ENCODE measurements at places on chromosomes 2 and 18.

DNA sequence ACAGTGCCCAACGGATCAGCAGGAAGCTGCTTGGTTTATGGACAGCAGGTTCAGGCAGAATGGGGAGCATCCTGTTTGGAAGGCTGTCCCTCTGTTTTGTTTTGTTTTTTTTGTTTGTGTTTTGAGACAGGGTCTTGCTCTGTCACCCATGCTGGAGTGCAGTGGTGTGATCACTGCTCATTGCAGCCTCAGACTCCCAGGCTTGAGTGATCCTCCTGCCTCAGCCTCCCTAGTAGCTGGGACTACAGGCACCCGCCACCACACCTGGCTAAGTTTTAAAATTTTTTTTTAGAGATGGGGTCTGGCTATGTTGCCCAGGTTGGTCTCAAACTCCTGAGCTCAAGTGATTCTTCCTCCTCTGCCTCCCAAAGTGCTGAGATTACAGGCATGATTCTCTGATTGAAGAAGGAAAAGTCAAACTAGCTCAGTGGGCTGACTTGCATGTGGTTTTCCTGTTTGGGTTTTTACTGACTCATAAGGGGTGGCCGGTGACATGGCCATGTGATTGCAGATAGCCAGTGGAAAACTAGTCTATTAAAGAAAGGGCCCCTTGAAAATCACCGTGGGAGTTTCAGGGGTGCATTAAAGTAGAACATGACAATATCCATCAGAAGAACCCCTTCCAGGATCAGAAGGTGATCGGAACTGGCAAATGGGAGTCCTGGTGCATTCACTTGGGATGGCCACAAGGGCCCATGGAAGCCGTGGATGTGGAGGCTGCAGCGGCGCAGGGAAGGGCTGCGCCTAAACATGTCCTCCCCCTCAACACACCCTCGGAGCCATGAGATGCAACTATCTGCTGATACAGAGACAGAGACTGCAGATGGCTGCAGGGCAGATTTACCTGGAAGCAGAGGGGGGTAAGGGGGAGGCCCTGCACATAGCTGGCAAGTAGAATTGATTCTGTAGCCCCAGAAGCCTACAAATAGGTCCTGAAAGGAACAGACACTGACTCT lies 26.5 kb downstream of the AQP12B start:
- DNase-seq, result no peak

DNA sequence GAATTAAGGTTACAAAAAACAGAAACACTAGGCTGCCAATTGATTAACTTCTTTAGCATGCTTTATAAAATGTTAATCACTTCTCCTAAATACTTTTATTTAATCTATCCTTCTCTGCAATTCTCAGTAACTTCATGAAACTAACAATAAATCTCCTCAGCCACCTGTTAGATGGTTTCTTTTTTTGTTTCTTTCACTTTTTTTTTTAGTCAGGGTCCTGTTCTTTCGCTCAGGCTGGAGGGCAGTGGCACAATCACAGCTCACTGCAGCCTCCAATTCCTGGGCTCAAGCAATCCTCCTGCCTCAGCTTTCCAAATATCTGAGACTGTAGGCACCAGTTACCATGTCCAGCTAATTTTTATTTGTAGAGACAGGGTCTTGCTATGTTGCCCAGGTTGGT lies 213.4 kb upstream of the STK17B start:
- no peak for DNase-seq

- no peak for DNase-seq
Observed at GRCh38 chr2:232955856-232956255, 57.2 kb downstream of the NGEF start.

GRCh38 chr2:69615969-69616368 lies 27.6 kb downstream of the AAK1 start:
- no peak for DNase-seq

- peak; percentile 2 for DNase-seq
Observed at GRCh38 chr2:31318361-31319336, 84.7 kb downstream of the EHD3 start.

- no peak for DNase-seq
Observed at GRCh38 chr18:35497027-35497369, 762 bp downstream of the INO80C start.

DNA sequence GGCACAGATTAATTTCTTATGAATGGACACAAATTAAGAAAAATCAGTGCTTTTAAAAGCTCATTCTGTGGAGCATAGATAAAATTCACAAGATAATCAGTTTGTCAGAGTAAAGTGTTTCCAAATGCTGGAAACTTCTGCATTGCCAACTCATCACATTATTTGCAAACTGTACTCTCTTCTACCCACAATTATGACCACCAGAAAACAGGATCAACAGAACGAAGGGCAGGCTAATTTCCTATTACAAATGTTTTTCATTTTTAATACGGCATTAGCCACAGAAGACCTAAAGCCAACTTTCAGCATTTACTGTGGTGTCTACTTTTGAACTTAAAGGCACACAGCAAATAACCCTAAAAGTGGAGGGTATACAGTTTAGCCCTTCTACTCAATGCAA lies 6.0 kb downstream of the IRS1 start:
- DNase-seq, result no peak

- no peak for DNase-seq
Observed at GRCh38 chr2:230868947-230869913, 4.5 kb downstream of the ITM2C start.

DNA sequence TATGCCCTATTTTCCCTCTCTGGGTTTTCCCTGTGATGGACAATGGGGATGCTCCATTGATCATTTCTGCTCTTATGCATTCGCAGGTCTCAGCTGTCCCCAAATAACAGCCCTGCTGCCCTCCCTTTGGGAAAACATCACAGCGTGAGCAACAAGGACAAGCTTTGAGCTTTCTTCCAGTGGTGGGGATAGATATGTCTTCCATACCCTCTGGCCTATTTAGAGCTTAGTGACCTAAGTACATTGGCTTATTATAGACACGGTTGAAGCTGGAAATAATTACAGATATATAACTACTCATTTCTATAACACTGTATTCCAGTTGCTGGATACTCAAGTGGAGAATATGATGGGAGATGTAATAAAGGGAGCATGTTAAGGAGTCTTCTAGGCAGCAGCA lies 304.3 kb upstream of the MGAT5 start:
- DNase-seq, result no peak

- DNase-seq, result no peak
Observed at GRCh38 chr2:44937688-44938240, 3.7 kb upstream of the SIX3 start.

- no peak for DNase-seq
Observed at GRCh38 chr2:20103530-20103929, 52.1 kb upstream of the LAPTM4A start.

- DNase-seq, result no peak
Observed at GRCh38 chr2:240325016-240326007, 110.2 kb upstream of the GPC1 start.

DNA sequence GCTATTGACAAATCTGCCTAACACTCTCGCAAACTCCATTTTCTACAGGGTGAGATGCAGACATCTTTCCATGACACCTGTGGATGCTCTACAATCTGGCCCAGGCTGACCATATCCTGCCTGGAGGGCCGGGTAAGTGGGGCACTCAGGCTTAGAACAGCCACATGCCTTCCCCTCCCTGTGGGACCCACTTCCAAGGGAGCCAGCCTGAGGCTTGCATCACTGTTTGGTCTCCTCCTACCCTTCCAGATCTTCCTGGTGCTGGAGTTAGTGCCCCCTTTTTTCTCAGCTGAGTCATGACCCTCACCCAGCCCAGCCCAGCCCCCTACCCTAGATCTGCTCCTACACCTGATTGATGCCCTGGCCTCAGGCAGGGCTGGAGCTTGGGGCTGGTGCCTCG lies 150.2 kb upstream of the MSH6 start:
- no peak for DNase-seq

DNA sequence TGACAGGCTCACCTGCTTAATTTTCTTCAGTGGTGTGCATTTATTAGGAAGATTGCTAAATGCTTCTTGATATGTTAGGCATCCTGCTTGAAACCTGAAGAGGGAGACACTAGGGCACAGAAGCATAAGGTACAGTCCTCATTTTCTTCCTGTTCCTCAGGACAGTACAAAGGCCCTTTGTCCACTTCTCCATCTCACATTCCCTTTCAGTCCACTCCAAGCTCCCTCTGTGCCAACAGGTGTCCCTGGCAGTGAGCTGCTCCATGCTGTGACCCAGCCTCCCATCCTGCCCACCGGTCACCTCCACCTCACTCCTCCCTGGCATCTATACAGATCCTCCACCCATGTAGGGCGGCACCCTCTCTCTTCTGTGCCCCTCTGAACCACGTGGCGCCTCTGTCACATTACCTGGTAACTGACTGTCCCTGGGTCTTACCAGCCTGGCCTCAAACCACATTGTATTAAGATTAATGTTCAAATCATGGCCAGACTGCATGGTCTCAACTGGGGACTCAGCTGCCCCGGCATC lies 162.8 kb downstream of the VAPA start:
- DNase-seq, result no peak

GRCh38 chr2:18829251-18829902 lies 240.0 kb upstream of the NT5C1B start:
- DNase-seq, result no peak

- DNase-seq, result no peak
Observed at GRCh38 chr2:239944694-239945551, 80.2 kb downstream of the NDUFA10 start.

GRCh38 chr2:127675331-127676261 lies at the start of gene LIMS2:
LIMS2 (minus strand) TSS chr2:127675530; CDS start chr2:127675024, 506 bp downstream.
- DNase-seq, result no peak

DNA sequence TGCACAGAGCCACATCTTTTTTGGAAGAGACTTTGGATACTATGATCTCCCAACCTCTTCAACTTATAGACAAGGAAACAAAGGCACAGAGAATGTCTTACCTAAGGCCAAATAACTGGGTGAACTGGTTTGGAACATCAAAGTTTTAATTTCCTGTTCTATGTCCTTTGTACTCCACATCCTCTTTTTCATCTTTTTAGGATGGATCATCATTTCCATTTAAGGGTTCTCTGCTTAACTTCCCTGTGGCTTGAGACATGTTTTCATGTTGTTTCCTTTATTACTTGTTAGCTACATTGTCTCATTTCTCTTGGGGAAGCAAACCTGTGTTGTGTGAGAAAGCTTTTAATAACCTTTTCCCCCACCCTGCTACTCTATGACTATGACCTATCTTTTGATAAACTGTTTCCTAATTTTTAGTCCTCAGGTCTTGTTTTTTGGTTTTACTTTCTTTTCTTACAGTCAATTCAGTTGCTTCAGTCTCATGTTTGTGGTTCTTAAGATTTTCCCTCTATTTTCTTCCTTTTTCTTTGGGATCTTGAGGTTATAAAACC lies 22.5 kb upstream of the RMND5A start:
- no peak for DNase-seq

DNA sequence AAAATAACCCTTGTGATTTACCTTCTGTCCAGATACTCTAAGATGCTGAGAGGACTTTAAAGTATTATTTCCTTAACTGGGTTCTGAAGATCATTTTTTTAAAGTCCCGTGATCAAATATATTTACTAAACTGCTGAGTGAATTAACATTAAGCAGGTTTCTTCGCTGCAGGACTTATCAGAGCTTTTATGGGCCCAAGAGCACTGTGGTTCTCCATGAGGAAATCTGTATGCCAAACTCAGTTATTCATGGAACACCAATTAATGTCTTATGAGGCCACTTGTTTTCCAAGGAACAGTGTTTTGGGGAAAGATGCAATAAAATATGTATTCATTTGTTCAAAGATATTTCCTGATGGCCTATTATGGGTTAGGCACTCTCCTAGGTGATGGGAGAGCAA lies 80.1 kb upstream of the ATG16L1 start:
- no peak for DNase-seq

DNA sequence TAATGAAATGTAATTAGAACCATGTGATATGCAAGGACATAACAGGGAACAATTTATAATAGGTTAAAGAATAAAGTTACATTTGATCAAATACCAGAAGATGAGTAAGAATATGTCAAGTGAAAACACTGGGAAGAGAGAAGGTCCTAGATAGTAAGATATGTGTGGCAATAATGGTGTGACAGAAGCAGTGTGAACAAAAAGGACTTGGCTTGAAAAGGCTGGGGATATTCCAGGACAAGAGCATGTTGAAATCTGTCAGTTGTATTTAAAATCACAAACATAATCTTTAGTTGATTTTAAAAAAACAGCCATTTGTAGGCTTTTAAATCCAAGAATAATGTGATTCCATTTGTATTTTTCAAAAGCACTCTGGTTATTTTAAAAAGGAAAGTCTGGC lies 1399.9 kb upstream of the SLC39A10 start:
- no peak for DNase-seq

GRCh38 chr18:3451989-3452749 lies 2.2 kb downstream of the TGIF1 start:
- DNase-seq, result no peak

DNA sequence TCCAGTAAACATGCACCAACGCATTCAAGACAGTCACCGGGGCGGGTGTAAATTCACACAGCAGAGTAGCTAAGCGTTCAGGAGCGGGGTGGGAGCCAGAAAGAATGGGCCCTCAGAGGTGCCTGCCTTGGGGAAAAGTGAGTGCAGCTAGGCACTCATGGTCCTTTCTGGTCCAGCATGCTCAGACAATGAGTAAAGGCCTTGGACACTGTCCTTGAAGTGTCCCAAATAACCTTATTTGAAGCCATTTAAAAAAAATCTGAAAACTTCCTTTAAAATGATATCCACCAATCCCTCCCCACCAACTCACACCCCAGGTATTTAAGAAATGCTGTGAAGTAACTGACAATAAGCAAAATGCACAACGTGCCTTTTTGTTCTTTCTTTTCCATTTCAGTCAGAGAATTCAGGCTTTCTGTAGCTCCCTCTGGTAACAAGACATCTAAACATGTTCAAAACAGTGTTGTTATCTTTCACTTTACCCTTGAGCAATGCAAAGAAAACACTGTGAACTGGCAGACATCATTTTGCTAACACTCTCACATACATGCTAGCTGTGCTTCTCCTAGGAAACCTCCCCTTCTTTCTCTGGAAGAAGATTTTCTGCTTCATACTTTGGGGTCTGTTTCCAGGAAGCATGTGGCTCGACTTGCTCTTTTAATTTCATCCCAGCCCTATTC lies 445.1 kb upstream of the SPRED2 start:
- no peak for DNase-seq

GRCh38 chr2:122009561-122009960 lies 254.1 kb downstream of the TSN start:
- no peak for DNase-seq

DNA sequence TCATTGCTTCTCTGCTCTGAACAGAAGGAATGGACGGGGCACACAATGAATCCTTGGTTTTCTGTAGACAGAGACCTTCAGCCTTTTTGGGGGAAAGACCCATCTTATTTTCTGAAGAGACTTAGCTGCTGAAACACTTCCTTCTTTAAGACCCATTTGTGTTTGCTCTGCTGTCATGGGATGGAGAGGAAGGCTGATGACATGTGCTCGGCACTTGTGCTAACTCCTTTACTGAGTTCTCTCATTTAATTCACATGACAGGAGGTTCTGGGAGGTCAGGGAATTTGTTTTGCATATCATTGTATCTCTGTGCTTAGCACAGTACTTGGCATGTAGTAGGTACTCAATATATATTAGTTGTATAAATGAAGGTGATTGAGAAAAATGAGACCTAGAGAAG lies 39.0 kb downstream of the OXER1 start:
- DNase-seq, result no peak

- no peak for DNase-seq
Observed at GRCh38 chr2:226683944-226684562, 115.6 kb downstream of the IRS1 start.

GRCh38 chr18:45103319-45104048 lies 422.8 kb downstream of the SETBP1 start:
- no peak for DNase-seq
